CD4-positive, alpha-beta T cell treated with Interferon alpha-2 for 1 hour (primary cell): ENCODE measurements at places on chromosomes 16 and 17.
A peak's percentile ranks its signal among the peaks of the same experiment; 100 is the strongest.

DNA sequence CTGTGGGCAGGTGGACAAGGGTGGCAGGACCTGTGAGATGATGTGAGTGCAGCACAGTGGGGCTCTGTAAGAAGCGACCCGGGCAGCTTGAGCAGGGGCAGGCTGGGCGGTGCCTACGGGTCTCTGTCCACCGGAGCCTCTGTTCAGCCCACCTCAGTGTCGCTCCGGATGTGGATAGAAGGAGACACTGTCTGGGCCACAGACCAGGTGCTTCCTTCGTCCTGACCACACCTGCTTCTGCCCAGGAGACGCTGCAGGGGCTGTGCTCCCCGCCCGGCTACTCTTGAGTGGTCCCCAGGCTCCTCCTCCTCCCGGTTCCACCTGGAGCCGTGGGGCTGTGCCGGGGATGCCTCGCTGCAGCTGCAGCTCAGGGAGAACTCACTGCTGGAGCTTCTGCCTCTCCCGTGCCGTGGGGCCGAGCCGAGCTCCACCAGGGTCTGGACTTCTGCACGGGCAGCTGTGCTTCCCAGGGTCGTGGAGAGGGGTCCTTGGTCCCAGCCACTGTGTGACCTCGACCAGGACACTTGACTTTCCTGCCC, 21.5 kb downstream of the METRNL start:
- peak; percentile 26 for DNase-seq

GRCh38 chr16:68548947-68549346, 9.9 kb downstream of the ZFP90 start:
- peak; percentile 36 for DNase-seq

- peak; percentile 59 for DNase-seq
Observed at GRCh38 chr17:47204722-47205418, 4.3 kb upstream of the MYL4 start.

- no peak for DNase-seq
Observed at GRCh38 chr16:84183911-84184591, 2.8 kb downstream of the TAF1C start.

- DNase-seq: no peak
Observed at GRCh38 chr16:89999831-90000574, 19.3 kb downstream of the DBNDD1 start.

DNA sequence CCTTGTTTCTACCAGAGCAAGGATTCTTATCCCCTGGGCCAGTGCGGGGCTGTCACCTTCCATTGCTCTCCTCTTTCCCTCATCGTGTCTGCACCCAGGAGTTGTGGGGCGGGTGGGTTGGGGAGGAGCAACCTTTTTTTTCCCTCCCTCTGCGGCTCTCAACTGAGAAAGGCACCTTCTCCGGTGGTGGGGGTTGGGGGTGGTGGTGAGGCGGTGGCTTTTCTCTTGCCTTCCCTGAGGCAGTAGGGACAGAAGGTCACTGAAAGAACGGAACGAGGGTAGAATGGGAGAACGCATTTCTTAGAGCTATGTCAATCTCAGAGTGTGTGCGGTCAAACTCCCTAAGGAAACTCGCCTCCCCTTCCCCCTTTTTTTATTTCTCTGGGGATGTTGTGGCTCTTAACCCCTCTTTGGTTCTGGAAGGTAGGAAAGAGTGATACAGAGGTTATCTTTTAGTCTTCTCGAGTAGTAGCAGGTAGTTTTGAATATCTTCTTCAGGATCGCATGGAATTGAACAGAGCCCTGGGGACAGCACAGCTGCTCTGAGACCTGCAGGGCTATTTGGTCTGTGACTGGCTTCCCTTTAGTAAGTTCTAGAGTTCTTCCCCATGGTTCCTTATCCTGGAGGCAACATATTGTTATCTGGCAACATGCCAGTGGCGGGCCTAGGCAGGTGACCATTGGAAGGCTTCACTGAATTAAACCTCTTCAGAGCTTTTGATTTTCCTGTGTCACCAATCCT, 994 bp downstream of the CLTC start:
- DNase-seq: peak; percentile 34

GRCh38 chr17:61423967-61424649, 24.5 kb downstream of the TBX2 start:
- no peak for DNase-seq

DNA sequence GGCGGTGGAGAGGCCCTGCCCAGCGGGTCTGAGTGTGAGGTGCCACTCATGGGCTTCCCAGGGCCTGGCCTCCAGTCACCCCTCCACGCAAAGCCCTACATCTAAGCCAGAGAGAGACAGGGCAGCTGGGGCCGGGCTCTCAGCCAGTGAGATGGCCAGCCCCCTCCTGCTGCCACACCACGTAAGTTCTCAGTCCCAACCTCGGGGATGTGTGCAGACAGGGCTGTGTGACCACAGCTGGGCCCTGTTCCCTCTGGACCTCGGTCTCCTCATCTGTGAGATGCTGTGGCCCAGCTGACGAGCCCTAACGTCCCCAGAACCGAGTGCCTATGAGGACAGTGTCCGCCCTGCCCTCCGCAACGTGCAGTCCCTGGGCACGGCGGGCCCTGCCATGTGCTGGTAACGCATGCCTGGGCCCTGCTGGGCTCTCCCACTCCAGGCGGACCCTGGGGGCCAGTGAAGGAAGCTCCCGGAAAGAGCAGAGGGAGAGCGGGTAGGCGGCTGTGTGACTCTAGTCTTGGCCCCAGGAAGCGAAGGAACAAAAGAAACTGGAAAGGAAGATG, 11.2 kb downstream of the VASN start:
- DNase-seq: no peak

DNA sequence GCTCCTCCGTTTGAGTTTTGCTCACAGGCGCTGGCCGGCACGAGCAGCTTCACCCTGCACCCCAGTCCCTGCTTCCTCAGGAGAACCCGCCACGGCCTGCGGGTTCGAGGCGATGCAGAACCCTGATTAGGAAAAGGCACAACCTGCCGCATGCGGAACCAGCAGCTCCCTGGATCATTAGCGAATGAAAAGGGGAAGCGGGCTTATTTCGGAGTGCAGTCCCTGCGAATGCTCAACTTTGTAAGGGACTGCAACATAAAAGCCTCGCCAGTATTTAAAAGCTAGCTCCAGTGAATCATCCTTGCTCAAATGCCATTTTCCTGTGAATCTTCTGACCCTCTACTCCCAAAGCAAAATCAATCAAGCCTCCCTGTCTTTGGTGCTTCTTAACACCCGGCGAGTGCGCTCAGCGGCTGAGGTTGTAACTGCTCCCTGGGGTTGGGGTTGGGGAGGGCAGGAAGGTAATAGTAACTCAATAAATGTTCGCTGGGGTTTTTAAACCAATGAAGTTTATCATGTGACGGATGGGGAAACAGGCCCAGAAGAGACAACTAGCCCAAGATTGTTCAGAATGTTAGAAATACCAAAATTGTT, 678 bp upstream of the AKAP10 start:
- peak; percentile 36 for DNase-seq

DNA sequence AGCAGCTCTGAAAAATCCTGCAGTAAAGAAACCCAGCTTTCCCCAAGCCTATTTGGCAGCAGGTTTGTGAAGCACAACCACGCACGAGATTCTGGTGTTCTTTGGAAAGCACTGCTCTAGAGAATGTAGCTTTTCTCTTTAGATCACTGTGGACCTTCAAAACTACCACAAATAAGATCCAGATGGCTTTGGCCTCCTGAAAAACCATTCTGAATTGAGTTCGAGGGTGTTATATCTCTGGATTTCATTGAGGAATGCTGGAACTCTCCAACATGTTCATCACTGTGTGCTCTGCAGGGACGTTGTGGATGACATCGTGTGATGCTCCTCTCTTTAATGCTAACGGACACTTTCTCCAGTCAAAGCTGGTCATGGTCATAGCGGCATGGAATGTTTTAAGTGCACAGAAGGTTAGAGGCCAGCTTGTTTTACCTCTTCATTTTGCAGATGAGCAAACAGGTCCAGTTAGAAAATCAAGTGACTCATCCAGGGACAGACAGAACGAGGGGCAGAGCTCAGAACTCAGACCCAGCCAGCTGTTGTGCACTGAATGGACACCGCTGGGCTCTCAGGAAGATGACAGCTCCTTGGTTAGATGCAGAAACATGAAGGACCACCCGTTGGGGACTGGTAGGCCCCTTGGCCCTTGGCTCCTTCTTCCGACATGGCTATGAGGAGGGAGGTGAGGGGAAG, 37.2 kb downstream of the CCDC42 start:
- no peak for DNase-seq

DNA sequence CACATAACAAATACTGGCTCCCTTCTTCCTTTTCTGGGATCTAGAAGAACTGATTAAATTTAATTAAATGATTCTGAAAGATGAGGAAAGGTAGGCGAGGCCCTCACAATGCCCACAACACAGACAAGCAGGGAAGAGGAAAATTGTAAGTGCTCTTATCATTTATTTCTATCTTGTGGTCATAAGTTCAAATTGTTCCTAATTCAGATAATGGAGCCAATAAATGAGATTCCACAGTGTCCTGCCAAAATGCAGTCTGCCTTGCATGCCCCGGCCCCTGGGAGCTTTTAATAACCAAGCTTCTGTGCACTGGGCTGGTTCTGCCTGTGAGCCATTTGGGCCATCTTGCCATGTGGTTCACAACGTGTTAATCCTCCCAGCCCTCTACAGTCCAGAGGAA, 97.0 kb downstream of the CMC2 start:
- DNase-seq: no peak

- no peak for DNase-seq
Observed at GRCh38 chr16:67685388-67686112, 18.9 kb downstream of the C16orf86 start.

DNA sequence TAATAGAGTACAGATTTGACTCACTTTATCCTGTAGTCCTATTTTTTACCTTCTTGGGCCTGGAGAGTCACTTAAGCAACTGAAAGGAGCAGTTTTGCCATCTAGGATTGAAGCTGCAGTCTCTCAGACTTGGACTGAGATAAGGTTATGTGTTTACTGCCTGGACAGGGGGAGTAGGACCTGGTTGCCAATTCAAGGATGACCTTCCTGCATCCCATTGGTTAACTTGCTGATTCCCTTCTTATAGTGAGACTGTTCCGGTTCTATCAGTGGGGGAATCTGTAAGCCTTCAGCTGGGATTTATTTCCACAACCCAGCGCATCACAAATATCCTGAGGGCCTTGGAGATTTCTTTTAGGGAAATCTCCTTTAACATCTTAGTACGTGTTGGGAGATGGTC, 2.9 kb downstream of the UBN1 start:
- no peak for DNase-seq

DNA sequence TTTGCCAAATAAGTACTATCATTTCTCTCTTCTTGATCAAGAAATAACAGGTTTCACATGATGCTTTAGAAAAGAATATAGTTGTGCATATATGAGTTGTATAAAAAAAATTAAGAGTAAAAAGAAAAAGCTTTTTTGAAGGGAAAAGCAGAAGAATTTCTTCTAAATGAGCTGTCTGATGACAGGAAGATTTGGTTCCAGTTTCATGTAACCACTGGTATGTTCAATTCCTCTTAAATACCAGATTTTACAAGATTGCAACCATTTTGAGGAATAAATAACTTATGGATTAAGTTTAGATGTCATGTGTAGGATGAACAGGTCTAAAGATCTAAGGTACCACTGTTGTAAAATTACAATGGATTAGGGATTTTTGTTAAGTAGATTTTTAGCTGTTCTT, 45.0 kb downstream of the VMP1 start:
- DNase-seq: no peak

DNA sequence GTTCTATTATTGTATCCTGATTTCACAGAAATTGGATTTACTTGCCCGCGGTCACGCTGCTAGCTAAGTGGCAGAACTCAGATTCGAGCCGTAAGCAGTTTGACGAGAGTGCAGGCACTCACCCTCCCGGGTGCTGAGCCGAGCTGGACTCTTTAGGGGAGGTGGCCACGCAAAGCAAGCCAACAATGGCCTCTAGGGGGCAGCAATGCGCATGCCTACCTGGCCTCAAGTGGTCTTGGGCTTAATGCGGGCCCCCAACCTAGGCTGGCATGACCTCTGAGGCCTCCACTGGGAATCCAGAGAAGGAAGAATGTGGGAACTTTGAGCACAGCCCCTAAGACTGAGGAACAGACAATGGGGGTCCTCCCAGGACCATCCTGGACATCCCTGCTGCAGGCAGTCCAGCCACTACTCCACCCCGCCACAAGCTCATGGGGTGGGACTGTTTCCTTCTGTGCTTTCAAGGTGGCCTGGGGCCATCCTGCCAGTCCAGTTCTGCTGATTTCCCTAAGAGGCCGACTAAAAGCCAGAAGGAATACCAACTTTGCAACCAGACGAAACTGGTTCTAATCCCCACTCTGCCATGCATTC, 276.5 kb downstream of the XYLT1 start:
- DNase-seq: peak; percentile 60

GRCh38 chr16:85129876-85130704, 17.8 kb upstream of the CIBAR2 start:
- DNase-seq: no peak

DNA sequence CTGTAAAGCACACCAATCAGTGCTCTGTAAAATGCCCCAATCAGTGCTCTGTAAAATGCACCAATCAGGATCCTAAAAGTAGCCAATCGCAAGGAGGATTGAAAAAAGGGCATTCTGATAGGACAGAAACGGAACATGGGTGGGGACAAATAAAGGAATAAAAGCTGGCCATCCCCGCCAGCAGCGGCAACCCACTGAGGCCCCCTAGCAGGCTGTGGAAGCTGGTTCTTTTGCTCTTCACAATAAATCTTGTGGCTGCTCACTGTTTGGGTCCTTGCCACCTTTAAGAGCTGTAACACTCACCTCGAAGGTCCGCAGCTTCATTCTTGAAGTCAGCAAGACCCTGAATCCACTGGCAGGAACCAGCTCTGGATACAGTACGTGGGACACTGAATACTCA, 162.4 kb upstream of the TBX2 start:
- no peak for DNase-seq

- no peak for DNase-seq
Observed at GRCh38 chr16:66913081-66913480, 5.6 kb downstream of the CDH16 start.

- DNase-seq: no peak
Observed at GRCh38 chr17:81252987-81253329, 13.8 kb downstream of the NDUFAF8 start.

- no peak for DNase-seq
Observed at GRCh38 chr17:20787281-20787680, 207.8 kb downstream of the CDRT15L2 start.

GRCh38 chr17:29836643-29837042, 93.4 kb downstream of the SSH2 start:
- no peak for DNase-seq

DNA sequence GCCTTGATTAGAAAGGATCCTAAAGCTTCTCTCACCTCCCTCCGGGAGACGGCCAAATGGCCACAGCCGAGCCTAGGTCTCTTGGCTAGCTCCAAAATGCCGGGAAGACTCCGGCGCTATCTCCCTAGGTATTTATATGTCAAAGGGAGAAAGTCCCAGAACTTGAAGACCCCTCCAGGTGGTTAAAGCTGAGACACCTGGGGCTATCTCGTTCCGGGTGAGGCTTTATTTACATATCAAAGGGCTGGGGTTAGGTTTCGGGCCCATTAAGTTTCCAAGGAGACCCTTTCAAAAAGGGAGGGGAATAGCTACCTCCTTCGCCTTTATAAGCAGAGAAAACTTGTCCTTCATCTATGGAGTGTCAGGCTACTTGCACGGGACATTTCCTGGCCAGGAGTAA, 70.9 kb upstream of the KIFC3 start:
- no peak for DNase-seq

GRCh38 chr16:49521734-49522325, 148.2 kb downstream of the C16orf78 start:
- DNase-seq: no peak

GRCh38 chr17:81044764-81045589, 10.0 kb downstream of the BAIAP2 start:
- no peak for DNase-seq
